G401 (cell line): ENCODE measurements at places on chromosomes 2 and 18. TPM values are rescaled to one million over a fixed set of nuclear protein-coding genes. Genes with fewer than 3 reads are reported as not detected.

The INPP5D gene
- 1.3 and 5.1 TPM in 2 replicates for total RNA-seq

The ST8SIA3 gene
- total RNA-seq = not detected in 2 replicates

The OTOS gene
- not detected in 2 replicates for total RNA-seq

The ASXL3 gene
- total RNA-seq = not detected in 2 replicates

The ARHGAP15 gene
- not detected in 2 replicates for total RNA-seq

The CHN1 gene
- total RNA-seq = 0.34 TPM in 1 of 2 replicates, not detected in the other

The CDKL4 gene
- 1.6 TPM in 1 of 2 replicates, not detected in the other for total RNA-seq

The RAMP1 gene
- total RNA-seq = not detected in 2 replicates
